ENCODE measurements at places on chromosomes 12 and 14.

DNA sequence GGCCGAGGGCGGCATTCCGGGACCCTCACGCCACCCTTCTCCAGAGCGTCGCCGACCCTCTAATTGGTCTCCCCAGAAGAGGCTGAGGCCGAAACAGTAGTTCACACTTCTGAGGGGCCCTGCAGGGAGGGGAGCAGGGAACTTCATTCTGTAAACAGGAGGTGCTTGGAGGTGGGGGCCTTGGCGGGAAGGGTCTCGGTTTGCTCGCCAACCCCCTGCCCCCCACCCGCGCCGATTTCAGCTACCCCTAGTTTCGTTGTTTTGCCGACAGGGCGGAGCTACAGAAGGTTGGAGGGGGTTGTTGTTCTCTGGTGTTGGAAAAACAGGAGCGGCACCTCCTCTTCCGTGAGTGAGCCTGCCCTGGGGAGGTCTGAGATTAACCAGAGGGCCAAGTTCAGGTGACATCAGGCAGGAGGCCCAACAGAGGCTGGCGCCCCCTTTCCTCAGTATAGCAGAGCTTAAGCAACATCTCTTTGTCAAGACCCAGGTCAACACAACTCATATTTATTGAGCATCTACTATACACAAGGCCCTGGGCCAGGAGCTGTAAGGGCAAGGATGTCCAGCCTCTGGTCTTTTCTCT lies 682 bp downstream of the ERBB3 start:
- H3K27me3 ChIP-seq: no peaks in the 10 kb centered on the region
- H3K4me3 ChIP-seq: peak overlapping the region; percentile 55
- H3K27ac ChIP-seq: peak overlapping the region; percentile 93
- peaks cover 19% of the 10 kb centered on the region for H3K36me3 ChIP-seq
- H3K4me1 ChIP-seq: peaks cover 57% of the 10 kb centered on the region
- DNase-seq: peak; percentile 70

GRCh38 chr12:45131506-45131905 lies 80.6 kb upstream of the DBX2 start:
- H3K4me3 ChIP-seq: no peak overlapping the region
- H3K27ac ChIP-seq: no peak overlapping the region
- no peaks in the 10 kb centered on the region for H3K36me3 ChIP-seq
- no peaks in the 10 kb centered on the region for H3K27me3 ChIP-seq
- DNase-seq: no peak

DNA sequence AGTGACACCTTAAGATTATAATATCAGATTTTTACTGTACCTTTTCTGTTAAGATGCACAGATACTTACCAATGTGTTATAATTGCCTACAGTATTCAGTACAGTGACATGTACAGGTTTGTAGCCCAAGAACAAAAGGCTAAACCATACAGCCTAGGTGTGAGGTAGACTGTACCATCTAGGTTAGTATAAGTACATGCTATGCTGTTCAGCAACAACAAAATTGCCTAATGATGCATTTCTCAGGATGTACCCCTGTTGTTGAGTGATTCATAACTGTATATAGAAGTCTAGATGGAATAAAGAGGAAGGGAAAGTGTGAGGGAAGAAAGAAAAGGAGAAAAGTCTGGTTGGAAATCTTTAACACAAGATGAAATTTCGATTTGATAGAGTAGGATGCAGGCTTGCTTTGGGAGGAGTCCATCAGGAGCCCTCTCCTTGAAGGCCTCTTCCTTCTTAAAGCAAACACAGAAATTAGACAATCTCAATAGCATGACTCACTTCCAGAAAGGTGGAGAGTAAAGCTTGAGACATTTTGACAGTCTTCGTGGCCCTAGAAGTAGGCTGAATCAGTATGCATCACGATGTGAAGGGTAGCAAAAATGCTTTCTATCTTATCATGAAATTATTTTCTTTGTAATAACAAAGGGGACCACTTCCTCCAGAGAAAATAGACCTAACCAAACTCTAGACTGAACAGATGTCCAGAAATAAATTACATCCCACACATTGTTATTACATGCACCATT lies 191.5 kb downstream of the SYT1 start:
- H3K36me3 ChIP-seq: no peaks in the 10 kb centered on the region
- no peaks in the 10 kb centered on the region for H3K4me1 ChIP-seq
- no peak for DNase-seq
- no peak overlapping the region for H3K4me3 ChIP-seq
- no peak overlapping the region for H3K27ac ChIP-seq

- H3K4me3 ChIP-seq: no peak overlapping the region
- H3K27me3 ChIP-seq: no peaks in the 10 kb centered on the region
- H3K36me3 ChIP-seq: no peaks in the 10 kb centered on the region
- DNase-seq: no peak
- no peak overlapping the region for H3K27ac ChIP-seq
Measured at GRCh38 chr12:69844836-69845235, 19.8 kb downstream of the MYRFL start.

DNA sequence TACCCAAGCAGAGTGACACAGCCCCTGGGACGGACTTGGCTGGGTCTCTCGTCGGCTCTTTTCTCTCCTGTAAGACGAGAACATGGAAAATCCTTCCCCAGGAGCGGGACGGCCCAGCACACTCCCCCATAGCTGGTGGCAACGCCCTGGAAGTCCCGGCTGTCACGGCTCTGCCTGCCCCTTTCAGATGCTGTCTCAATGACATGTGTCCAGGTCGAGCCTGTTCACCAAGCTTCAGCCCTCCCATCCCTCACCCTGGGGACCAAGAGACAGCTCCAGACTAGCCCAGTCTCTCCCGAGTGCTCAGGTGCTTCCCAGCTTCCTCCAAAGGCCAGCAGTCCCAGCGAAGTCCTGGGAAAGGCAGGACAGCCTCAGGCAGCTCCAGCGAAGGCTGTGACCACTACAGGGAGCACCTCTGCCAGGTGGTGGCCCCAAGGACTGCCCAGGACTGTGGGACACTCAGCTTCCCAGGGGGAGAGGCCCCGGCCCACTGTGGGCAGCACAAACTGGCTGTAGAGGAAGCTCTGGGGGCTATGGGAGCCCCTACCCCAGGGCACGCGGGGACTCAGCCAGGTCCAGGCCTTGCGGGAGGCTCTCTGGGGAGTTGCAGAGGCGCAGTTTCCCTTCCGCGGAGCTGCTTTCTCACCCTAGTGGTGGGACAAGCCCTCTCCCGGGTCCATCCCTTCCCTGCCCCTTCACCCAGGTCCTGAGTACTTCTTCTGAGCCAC lies 33.6 kb downstream of the TNFAIP2 start:
- H3K27me3 ChIP-seq: no peaks in the 10 kb centered on the region
- no peaks in the 10 kb centered on the region for H3K4me1 ChIP-seq
- H3K36me3 ChIP-seq: no peaks in the 10 kb centered on the region

GRCh38 chr14:94102768-94103482 lies 7.6 kb upstream of the IFI27 start:
- DNase-seq: peak; percentile 47
- H3K27ac ChIP-seq: peak overlapping the region; percentile 70
- peaks cover 10% of the 10 kb centered on the region for H3K4me1 ChIP-seq
- H3K4me3 ChIP-seq: no peak overlapping the region
- H3K36me3 ChIP-seq: peaks cover under 1% of the 10 kb centered on the region

DNA sequence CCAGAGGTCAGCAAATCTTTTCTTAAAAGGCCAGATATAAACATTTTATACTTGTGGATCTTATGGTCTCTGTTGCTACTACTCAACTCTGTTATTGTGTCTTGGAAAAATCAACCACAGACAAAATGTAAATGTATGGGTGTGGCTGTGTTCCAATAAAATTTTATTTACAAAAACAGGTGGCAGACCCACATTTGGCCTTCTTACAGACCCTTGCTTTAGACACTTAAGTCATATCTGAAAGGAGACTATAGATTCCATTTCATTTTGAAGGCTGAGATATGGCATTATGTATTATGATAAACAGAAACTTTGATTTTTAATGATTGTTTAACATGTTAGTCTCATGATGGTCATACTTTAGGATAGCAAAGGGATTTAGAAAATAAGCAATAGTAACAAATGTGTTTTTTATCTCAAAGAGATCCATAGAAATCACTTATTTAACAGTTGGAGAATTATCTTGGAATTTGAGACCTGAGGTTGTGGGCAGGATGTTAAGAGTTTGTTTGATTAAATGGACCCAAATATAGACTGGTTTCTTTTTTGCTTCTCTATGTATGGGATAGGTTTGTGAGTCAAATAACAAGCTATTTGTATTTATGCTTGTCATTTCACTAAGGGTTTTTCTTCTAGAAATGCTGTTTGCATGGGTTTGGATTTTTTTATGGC lies 51.2 kb downstream of the PPFIBP1 start:
- no peak for DNase-seq
- no peak overlapping the region for H3K27ac ChIP-seq
- H3K4me3 ChIP-seq: no peak overlapping the region
- no peaks in the 10 kb centered on the region for H3K27me3 ChIP-seq
- H3K36me3 ChIP-seq: peaks cover 15% of the 10 kb centered on the region

- H3K4me3 ChIP-seq: no peak overlapping the region
- H3K4me1 ChIP-seq: peaks cover 22% of the 10 kb centered on the region
- peaks cover 5% of the 10 kb centered on the region for H3K27me3 ChIP-seq
- no peaks in the 10 kb centered on the region for H3K36me3 ChIP-seq
- DNase-seq: no peak
Measured at GRCh38 chr12:95940514-95940913, 1.9 kb downstream of the CCDC38 start.

DNA sequence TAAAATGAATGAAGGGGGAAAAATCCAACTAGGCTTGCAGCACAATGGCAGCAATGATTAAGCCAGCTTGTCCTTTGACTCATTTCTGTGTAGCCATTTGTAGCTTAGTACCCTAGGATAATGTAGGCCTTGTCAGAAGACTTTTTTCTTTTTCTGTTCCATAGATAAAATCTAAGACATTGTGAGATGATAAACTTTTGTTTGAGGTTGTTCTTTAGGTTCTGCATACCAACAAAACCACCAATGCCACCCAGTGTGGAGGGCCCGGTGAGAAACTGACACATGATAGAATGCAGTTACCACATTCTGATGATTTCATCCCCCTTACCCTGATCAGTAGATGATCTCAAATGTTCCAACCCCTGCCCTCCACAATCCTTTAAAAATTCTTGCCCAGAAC lies 6.6 kb upstream of the KLRD1 start:
- H3K4me3 ChIP-seq: no peak overlapping the region
- H3K27ac ChIP-seq: no peak overlapping the region
- H3K4me1 ChIP-seq: no peaks in the 10 kb centered on the region
- H3K36me3 ChIP-seq: no peaks in the 10 kb centered on the region
- no peaks in the 10 kb centered on the region for H3K27me3 ChIP-seq
